NCI-H146 (cell line): ENCODE measurements at places on chromosomes 16 and 17.

DNA sequence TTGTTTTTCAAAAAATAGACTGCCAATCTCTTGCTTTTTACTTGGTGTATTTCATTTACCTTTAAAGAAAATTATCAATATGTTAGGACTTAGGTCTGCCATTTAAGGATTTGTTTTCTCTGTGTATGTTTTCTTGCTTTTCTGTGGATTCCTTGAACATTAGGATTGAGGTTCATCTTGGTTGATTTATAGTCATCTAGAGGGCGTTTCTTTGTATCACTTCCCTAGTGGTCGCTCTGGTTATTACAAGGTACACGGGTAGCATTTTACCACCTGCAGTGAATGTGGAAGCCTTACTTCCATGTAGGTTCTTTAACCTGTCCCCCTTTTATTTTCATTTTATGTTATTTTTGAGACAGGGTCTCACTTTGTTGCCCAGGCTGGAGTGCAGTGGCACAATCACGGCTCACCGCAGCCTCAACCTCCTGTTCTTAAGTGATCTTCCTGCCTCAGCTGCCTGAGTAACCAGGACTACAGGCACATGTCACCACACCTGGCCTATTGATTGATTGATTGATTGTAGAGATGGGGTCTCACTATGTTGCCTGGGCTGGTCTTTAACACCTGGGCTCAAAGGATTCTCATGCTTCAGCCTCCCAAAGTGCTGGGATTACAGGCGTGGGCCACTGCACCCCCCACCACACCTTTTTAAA lies 35.2 kb upstream of the CBX4 start:
- DNase-seq, result peak; percentile 16

DNA sequence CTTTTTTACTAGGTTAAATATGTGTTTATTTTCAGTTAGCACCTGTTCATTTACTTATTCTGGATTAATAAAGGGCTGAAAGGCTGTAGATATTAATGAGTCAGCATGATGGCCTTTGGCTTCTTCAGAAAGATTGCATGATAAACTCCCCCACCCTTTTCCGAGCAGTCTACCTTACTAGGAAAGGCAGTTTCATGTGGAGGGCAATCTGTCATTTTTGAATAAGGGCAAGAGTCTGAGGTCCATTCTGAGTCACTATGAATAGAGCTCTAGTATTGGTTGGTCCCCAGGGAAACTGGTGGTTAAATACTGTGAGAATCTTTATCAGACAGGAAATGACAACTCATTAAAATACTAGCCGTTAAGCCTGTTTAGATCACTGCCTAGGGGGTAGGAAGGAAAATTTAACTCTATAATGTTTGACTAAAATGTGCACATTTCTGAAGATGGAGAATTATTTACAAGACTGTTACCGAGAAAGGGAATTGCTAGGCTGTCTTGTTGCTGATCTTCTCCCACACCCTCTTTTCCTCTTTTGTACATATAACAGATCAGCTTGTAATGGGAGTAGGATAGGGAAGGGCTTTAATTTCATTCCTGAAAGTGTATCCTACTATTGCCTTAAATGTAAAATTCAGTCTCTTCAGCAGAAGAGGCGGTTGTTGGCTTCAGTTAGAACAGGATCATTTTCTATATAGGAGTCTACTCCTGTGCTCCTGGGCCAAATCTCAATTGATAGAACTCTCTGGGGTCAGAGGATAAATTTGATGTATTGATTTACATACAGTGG lies 63.3 kb downstream of the TUBD1 start:
- peak; percentile 78 for DNase-seq

DNA sequence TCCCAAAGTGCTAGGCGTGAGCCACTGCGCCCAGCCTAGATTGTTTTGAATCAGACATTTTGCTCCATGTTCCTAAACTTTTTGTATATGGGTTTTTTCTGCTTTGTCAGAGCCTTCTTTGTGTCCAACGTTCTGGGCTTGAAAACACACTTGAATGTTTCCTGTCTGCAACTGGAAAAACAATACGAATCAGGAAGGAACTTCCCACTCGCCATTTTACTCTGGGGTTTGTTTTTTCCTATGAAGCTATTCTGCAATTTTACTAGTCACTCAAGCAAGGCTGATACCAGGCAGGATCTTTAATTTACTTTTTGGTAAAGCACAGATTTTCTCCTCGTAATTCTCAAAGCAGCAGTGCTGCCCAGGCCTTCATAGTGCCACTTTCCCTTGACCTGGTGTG lies 31.6 kb downstream of the ARHGAP17 start:
- no peak for DNase-seq

DNA sequence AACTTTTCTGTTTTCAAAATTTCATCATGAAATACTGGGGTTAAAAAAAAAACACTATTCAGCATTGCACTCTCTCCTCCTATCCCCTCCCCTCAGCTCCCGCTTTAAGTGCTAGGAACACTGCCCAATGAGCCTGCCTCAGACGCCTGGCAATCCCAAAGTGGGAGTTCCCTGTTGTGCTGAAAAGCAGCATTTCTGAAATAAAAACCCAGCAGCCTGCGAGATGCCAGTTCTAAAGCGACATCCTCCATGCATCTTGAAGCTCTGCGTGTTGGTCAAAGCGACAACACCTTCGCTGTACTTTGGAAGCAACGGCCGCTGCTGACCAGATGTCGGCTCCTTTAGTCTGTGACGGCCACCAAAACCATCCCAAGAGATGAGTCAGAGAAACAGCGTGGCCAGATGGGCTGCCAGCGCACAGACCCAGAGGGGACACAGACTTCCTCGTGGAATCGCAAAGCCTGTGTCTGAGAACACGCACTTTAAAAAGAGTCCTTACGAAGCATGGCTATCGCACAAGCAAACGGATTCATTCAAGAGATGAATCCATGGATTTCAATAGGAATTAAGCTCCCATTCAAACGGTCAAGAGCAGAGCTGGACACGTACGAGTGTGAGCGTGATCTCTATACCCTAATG lies 32.8 kb downstream of the FBXO31 start:
- no peak for DNase-seq

DNA sequence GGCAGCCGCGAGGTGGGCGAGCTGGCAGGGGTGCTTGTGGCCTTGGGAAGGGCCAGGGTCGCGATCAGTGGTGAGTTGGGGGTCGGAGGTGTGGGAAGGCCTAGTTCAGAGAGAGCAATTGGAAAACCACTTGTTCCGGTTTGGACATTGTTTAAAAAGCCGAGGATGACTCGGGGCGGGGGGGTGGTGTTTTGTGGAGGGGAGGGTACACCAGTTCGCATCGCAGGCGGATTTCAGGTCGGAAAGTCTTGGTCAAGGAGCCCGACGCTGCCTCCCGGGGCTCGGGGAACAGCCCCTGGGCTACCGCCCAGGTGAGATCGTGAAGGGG lies 66.4 kb downstream of the KPNA2 start:
- peak; percentile 44 for DNase-seq

DNA sequence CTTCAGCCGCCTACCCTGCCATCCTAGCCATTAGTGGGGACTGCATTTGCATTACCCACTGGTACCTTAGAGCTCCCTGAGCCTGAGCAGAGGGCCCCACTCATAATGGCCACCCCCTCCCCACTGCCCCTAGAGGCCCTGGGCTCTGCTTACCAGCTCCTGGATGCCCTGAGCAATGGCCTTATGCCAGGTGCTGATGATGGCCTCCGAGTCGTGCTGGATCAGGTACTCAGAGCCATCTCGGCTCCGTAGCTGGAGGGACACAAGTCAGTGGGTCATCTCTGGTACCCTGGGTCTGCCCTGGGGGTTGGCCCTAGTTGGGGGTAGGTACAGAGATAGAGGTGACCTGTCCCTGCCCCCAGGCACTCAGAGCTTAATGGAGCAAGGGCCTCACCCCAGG lies 34.9 kb downstream of the ARHGAP27 start:
- DNase-seq, result no peak

DNA sequence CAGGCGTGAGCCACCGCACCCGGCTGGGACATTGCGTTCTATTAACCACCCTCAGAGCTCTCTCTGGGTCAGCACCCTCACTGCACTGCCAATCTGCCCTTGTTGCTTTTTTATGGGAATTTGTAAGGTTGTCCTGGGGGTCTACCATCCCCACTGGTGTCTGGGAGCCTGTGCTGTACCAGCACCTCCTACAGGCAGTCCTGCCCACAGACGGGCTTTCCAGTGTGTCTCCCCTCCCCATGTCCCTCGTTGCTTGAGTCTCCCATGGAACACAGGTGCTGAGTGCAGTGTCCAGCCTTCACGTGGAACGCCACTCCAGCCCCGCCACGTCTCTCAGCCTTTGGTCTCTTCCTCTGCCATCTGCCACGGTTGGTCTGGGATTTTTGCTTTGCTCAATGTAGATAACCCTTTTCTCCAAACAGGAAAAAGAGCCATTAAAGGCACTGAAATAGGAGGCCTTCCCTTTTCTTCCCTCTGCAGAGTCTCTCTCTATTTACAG lies 68.0 kb upstream of the CBX4 start:
- no peak for DNase-seq

- DNase-seq, result no peak
These were observed 10.7 kb downstream of the ZNF205 start for GRCh38 chr16:3122926-3123570.

GRCh38 chr17:83097831-83098230 lies 18.4 kb downstream of the METRNL start:
- no peak for DNase-seq

GRCh38 chr17:67349420-67349819 lies 17.0 kb downstream of the PSMD12 start:
- no peak for DNase-seq

GRCh38 chr17:29155966-29156338 lies 24.2 kb downstream of the MYO18A start:
- no peak for DNase-seq

DNA sequence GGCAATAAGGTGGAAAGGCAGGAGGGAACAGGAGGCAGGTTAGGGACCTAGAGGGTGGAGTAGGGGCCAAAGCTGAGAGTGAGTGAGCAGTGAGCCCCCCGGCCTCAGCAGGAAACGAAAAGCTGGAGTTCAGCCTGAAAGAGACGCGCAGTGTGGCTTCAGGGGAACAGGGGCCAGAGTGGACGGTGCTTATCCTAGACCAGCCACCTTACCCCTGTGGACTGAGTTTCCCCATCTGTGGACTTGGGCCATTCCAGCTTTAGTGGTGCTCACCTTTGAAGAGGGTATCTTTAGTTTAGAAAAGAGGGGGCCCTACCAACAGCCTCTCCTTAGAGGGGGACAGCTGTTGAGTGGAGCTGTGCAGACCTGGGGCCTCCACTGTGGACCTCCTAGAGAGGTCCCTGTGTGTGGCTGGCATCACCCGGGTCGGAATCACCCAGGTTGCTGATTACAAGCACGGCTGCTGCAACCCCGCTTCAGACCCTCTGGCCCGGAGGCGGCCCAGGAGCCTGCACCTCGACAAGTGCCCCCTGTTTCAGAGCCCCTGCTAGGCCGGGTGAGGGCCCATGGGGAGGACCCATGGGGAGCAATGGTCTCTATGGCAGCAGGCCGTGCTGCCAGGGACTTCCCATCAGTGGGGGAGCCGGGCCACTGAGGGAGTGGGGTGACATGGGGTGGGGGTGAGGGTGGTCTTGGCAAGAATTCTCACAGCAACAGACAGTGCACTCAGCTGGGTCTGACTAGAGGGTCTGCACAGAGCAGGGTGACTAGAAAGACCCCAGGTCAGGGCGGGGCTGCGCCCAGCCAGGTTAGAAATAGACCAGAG lies 2.6 kb downstream of the GPR142 start:
- DNase-seq, result no peak

DNA sequence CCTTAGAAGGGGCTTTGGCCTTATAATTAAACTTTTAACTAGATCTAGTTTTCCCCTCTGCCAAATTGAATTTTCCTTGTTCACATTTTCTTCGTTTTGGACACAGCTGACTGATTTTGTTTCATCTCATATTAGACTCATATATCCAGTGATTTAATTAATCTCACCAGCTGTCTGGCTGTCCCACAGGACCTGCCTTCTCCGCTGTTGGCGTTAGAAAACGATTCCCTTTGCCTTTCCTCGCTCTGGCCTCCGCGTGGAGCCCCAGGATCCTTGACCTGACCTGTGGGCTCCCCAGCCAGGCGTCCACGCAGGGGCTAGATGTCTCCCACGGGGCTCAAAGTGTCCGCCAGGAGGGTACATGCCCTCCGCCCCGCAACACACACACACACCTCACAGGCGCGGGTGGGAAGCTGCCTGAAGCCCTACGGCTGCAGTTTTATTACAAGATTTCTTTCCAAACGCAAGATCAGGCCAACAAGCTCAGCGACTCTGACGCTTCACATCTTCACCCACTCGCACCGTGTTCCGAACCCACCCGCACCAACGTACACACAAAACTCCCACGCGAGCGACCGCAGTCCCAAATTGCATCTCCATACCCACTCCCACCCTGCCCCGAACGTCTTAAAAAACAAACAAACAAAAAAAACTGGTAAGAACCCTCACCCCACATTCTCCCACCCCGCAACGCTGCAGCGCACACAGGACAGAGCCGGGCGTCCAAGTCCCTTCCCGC lies 1.1 kb downstream of the RPRML start:
- peak; percentile 25 for DNase-seq

DNA sequence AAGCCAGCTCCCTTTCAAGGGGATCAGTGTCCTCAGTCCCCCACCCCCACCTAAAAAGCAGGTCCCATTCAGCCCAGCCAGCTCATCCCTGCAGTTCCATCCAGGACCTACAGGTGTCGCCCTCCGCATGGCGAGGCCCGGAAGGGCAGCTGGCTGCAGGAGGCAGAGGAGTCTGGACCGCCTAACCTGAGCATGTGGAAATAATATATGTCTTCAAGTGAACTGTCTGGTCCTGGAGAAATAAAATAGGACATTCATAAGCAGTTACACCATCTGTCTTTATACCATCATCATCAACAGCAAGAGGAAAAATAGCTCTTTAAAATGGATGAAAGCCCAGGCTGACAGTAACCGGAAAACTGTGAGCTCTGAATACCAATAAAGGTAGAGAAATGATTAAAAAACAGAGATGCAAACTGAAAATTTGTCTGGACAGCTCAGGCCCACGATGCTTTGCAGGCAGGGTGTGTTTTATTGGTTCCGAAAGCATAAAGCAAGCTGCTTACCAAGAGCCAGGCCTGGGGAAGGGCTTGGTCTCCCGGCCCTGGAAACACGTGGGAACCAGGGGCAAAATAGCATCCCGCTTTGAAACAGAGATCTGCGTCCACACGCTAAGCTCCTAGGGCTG lies 215.2 kb downstream of the ZFHX3 start:
- DNase-seq, result peak; percentile 53

DNA sequence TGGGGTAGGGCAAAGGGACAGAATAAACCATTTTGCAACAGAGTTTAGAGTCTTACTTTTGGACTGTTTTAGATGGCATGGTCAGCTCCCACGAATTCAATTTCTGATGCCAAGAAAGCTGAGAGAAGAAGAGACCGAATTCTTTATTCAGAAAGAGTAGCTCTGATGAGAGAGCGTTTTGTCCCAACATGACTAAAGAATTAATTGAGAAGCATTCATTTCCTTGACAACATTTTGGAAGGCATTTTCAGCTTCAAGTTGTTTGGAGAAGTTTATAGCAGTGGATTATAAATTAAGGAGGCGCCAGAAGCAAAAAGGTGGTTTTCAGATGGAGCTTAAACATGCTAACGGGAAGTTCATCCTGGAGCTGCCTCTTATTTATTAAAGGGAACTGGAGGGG lies 12.2 kb downstream of the GAN start:
- DNase-seq, result no peak
